ENCODE measurements at places on chromosomes 6 and 20.
A peak's percentile ranks its signal among the peaks of the same experiment; 100 is the strongest.

GRCh38 chr6:108518714-108519576, 41.8 kb upstream of the FOXO3 start:
- no peak for DNase-seq

GRCh38 chr6:16031278-16031981, 97.5 kb upstream of the MYLIP start:
- no peak for DNase-seq

GRCh38 chr6:21900730-21901129, 307.2 kb downstream of the SOX4 start:
- DNase-seq: no peak

DNA sequence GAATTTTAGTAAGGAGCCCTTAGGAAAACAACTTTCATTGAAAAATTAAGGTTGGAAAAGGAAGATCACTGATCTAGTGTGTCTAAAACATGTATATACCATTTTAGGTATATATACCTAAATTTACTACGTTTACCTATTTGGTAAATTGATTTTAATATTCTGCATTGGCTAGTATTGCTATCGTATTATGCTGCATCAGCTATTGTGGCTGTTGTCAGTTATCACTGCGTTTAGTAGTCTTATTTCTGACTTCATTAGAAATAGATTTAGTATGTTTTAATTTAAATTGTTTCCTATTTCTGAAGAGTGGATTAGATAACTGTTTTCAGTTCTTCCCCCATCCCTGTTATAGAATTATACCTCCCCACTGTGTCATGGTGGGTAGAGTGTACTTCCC, 101.7 kb upstream of the ARG1 start:
- no peak for DNase-seq

DNA sequence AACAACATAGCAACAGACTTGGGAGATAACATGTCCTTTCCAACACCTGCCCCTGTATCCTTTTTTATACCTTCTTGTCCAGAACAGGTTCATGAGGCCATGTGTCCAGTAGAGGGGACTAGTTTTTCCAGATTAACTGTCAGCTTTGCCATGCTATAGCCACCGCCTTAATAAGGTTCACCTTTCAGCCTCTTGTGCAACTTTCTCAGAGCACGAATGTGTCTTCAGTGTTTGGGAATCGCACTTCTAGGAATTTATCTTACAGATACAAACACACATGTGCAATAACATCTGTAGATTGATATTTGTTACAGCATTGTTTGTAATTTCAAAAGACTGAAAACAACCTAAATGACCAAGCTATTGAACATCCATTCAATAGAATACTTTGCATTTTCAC, 21.4 kb downstream of the NCR2 start:
- DNase-seq: no peak

- DNase-seq: peak; percentile 78
Measured at GRCh38 chr20:34834459-34834893, 9.0 kb upstream of the NCOA6 start.

GRCh38 chr6:81844686-81845085, 92.2 kb upstream of the TENT5A start:
- DNase-seq: no peak

DNA sequence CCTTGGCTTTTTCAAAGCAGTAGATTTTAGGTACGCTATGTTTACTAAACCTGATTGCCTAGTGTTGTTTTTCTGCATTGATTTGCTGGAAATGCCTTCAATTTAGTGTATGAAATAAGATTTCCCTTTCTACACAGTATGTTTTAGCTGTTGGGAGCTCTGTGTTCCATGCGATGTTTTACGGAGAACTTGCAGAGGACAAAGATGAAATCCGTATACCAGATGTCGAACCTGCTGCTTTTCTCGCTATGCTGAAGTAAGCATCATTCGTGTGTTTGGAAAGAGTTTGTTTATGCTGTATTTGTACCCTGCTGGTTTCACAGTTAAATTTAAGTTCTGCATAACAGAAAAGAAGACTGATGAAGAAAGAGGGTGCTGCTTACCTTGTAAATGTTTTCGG, 1.9 kb downstream of the BTBD3 start:
- DNase-seq: peak; percentile 67

DNA sequence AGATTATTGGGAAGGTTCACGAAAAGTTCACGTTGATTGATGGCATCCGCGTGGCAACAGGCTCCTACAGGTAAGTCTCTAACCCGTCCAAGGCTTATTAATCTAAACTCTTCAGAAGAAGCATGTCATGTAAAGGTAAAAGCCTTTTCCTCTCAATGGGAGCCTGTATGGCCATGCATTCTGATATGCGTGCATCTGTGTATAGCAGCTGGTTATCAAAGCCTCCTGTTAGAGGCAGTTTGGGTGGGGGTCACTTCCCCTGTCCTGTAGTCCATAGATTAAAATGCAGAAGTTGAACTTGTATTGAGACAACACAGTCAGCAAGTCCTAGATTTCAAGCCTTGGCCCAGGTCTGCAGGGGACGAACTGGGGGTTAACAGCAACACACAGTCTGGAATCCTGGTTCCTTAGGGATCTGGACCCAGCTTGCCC, 14.2 kb upstream of the DHX35 start:
- no peak for DNase-seq

All from NCI-H1417 (cell line).